Natural killer cell treated with Interleukin-12 subunit alpha and Interleukin-12 subunit beta and Interleukin-15 and Interleukin-18, amount 100 ng/mL, for 72 hours (primary cell): ENCODE measurements at places on chromosomes 13 and 19.

- no peak for DNase-seq
These were observed 460.0 kb downstream of the FOXO1 start for GRCh38 chr13:40206241-40207000.

DNA sequence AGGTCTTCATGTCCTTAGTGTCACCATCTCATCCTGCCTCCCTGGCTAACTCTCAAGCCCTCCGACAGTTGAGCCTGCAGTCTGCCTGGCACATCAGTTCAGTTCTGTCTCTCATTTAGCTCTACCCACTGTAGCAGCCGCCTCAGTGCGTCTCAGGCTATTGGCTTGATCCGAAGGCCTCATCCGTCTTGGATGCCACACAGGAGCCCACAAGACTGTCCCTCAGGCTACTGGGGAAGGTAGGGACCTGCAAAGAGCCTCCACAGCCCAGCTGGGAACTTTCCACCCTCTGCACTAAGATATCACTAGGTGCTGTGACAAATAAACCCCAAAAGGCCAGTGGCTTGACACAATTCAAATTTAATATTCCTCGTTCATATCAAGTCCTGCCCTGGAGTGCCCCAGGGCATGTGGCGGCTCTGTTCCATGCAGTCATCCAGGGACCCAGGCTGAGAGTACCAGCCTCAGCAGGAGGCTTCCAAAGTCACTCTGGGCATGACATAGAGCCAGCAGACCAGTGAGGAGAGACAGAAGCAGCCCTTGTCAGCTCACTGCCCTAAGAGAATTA is 5.7 kb downstream of the VSTM2B start:
- no peak for DNase-seq

- no peak for DNase-seq
These were observed 29.2 kb downstream of the COG6 start for GRCh38 chr13:39684531-39685137.

DNA sequence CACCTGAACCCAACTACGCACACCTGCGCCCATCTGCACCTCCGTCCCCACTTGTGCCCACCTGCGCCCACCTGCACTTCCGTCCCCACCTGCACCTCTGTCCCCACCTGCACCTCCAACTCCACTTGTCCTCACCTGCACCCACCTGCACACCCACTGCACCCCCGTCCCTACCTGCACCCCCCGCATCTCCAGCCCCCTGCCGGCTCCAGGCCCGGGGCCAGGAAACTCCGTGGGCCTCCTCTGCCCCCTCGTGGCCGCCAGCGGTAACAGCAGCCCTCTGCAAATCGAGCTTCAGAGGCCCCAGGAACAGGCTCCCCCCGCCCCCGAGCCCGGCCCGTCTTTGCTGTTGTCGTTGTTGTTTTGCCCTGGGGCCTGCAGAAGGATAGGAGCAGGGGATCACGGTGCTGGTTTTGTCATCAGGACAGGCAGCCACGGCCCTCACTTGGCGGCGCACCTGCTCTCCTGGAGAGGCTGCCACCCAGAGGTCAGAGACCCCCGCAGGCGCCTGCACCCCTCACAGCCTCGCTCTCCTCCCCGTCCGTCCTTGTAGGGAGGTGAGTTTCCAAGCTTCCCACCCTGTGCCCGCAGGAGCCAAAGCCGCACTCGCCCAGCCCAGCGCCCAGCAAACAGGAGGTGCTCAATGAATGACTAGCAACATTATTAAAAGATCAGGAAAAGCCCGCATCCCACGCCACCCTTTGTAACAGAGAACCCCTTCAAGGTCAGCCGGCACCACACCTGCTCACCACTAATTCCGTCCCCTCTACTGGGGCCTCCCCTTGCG is 65.4 kb downstream of the GNG7 start:
- DNase-seq = peak; percentile 65

DNA sequence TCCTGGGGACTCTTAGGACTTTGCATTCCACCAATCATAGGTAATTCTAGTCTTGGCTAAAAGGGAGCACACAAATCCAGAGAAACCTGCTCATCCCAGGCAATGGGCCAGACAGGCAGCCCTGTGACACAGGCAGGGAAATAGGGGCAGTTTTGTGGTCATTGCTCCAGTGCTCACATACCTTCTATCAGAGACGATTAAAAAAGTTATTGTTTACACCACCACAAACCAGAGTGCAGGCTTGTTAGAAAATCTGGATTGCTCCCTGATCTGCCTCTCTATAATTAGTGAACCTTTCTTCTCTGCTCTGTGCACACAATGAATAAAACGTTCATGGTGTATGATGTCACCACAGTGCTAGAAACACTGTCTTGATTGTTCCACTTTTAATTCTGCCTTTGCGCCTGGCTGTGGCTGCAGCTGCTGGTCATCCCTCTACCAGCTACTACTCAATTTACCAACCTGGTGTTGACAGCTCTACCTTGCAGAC is 121.6 kb upstream of the SPATA13 start:
- no peak for DNase-seq

- no peak for DNase-seq
These were observed 4.1 kb downstream of the SLC10A2 start for GRCh38 chr13:103062079-103062478.

DNA sequence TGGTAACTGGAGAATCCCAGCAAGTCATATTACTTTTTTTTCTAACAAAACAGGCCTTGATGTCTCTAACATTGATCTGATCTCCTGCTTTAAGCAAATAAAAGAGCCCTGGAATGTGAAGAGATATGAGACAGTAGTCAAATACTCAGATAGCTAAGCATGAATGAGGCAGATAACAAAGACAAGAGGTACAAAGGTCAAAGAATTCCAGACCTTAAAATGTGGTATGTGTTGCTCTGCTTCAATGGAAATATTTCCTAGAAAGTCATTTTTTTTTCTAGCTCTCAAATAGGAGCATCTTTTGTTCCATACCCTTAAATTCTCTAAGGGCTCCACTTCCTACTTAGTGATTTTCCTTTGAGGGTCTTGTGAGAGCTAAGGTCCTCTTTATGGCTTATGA is 54.6 kb downstream of the ZNF254 start:
- DNase-seq = no peak

- no peak for DNase-seq
These were observed at the start of gene TMEM238 for GRCh38 chr19:55384131-55384919. TMEM238 (minus strand) TSS chr19:55384292; CDS start chr19:55384259, 33 bp downstream.

- no peak for DNase-seq
These were observed 113.3 kb downstream of the LMO7 start for GRCh38 chr13:75749407-75749806.

- DNase-seq = no peak
These were observed 429.9 kb downstream of the SPRY2 start for GRCh38 chr13:79910875-79911540.

DNA sequence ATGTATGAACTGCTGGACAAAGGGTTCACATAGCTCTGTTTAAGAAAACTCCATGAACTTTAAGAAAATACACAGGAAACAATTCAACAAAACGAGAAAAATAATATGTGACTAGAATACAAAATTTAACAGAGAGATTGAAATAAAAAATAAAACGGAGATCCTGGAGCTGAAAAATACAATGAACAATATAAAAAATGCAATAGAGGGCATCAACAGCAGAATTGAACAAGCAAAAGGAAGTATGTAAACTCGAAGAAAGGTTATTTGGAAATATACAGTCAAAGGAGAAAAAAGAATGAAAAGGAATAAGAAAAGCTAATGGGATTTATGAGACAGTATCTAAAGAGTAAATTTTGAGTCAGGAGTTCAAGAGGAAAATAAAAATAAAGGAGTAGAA is 163.0 kb upstream of the DACH1 start:
- no peak for DNase-seq

DNA sequence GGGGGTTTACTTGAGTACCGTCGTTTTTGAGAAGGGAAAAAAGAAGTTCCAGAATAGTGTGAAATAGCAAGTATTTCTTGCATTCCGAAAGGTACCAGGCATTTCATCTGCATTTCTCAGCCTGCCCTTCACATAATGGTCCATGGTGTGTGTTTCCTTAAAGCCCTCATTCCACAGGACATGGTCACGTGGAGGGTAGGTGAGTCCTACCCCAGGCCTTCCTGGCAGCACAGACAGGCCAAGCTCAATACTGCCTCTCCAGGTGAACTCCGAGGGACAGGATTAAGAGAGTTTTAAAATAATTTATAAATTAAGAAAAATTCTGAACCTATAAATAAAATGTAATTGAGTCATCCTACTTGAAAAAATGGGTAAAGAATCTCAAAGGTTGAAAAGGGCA is 64.7 kb downstream of the TNFRSF19 start:
- no peak for DNase-seq

- no peak for DNase-seq
These were observed 222.0 kb downstream of the B3GLCT start for GRCh38 chr13:31421756-31422155.

DNA sequence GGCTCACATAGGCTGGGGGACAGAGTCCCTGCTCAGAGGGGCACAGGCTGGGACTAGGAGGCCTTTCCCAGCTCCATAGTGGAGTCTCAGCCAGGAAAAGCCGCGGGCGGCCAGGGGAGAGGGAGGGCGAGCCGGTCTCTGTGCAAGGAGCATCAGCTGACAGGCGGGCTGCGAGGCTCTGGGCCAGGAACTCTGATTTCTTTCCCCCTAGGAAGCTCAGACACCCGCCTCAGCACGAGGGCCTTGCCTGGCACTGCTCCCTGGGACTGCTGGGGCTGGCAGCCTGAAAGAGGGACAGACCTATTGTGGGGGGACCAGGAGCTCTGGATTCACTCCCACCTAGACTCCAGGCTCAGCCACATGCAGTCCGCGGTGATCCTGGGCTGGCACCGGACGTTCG is 2.2 kb upstream of the PLK5 start:
- no peak for DNase-seq

- DNase-seq = no peak
These were observed 886.5 kb downstream of the SLITRK6 start for GRCh38 chr13:84912720-84913119.

GRCh38 chr13:47843005-47843404 is 158.1 kb downstream of the SUCLA2 start:
- no peak for DNase-seq

DNA sequence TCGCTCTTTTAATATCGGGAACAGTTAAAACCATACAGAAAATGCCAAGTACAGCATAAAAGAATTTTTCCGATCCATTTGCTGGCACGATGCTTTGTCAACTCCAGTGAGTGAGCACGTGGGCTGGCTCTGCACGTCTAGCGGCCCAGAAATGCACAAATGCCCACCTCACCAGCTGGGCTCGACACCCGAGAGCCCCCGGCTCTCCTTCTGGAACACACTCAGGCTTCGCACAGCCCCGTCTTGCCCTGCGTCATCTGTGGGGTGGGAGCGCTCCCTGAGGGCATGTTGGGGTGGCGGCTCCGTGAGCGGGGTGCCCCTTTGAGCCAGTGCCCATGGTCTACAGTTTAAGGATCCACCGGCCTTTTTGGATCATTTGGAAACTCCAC is 24.5 kb downstream of the ATP4B start:
- DNase-seq = no peak

DNA sequence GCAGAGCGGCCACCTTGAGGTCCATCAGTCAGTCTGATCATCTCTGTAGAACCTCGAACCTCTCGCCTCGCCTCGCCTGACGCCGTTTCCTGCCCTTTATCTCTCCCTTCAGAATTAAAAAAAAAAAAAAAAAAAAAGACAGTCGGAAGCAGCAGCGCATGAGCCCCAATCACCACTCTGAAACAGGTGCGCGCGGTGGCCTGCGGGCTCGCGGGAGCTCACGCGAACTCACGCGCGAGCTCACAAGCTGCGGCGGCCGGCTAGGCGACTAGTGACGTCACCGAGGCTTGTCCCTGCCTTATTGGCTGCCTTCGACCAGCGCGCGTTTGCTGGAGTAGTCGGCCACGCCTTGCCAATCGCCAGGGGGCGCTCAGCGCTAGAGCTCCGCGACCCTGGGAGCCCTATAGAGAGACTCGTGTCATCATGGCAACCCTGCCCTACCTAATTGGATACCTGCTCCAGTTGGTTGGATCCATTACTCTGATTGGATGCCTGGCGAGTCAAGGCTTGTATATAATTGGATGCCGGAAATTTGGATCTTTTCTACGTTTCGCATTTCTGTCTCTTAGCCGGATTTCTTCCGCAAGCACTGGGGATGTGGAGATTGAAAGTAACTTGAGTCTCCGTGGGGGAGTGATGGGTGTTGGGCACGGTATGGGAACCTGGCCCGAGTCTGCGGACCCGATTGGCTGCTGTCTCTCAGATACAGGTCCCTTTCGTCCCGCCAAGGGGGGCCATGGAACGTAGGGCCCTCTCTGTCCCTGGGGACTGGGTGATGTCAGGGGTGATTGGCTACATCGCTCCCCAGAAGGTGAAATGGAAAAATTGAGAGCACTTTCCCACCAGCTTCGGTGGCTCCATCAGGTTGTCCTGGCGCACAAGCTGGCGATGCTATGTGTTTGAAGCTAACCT is 31.6 kb downstream of the SYT3 start:
- DNase-seq = peak; percentile 80

DNA sequence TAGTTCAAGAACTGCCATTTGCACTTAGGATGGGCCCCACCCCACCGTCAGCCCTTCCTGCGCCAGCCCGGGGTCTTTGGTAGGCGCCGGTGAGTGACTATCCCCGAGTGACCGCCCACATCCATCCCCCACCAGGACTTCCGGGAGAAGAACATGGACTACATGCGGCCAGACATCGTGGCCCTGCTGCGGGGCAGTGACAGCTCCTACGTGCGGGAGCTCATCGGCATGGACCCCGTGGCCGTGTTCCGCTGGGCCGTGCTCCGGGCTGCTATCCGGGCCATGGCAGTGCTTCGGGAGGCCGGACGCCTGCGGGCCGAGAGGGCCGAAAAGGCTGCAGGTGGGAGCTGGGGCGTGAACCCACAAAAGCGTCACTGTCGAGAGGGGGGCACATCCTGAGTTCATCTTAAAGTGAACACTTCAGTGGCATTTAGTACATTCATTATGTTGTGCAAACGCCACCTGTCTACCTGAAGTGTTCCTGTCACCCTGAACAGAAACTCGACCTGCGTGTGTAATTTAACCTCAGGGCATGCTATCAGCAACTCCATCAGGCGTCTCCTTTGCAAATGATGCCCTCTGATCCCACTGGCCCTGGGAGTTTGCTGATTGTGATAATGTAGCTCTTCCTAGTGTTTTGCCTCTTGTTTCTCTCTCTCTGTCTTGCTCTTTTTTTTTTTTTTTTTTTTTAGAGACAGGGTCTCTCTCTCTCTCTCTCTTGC is 42.4 kb upstream of the USE1 start:
- no peak for DNase-seq

GRCh38 chr13:30808600-30808999 is 73.3 kb downstream of the ALOX5AP start:
- DNase-seq = no peak

DNA sequence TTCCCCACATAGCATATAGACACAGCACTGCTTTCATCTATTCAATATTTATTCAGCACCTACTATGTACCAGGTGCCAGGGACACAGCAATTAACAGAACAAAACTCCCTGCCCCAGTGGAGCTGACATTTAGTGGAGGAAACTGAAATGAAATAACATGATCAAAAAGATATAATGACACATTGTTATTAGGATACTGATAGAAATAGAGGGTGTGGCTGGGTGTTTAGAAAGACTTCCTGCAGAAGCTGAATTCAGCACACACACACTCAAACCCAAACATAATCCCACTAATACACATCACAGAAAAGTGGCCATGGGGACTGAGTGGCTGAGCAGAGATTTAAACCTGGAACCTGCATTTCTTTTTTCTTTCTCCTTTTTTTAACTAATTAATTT is 3.8 kb upstream of the CDC37 start:
- DNase-seq = no peak

- no peak for DNase-seq
These were observed 9.1 kb downstream of the ZNF653 start for GRCh38 chr19:11496391-11497163.

GRCh38 chr19:39949026-39949747 is 14.8 kb upstream of the FCGBP start:
- DNase-seq = no peak
